ENCODE measurements at places on chromosomes 12 and 14.

GRCh38 chr14:85487215-85487614 is 42.7 kb upstream of the FLRT2 start:
- DNase-seq, result no peak

DNA sequence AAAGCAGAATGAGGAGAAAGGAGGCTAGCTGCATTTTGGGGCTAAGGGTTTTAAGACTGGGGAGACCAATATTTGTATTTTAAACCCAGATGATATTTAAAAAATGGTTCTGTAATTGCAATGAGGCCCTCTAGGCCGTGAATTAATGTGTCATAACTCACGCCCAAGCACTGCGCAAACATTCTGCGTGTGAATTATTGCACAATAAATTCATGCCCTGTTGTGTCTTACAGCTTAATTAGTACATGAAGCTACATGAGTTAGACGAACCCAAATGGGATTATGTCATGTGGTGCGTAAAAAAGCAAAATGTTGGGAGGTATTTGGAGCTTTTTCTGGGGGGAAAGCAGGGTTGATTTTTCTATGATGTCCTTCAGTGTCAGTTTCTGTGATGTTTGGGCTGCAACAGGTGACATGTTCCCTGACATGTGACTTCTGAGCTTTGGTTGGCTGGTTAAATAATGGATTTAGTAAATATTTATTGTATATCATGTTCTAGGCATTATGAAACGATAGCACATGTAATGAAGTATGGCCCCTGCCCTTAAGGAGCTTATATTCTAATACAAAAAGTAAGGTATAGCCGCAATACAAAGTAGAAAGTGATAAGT is 30.4 kb upstream of the CISTR start:
- DNase-seq, result no peak

DNA sequence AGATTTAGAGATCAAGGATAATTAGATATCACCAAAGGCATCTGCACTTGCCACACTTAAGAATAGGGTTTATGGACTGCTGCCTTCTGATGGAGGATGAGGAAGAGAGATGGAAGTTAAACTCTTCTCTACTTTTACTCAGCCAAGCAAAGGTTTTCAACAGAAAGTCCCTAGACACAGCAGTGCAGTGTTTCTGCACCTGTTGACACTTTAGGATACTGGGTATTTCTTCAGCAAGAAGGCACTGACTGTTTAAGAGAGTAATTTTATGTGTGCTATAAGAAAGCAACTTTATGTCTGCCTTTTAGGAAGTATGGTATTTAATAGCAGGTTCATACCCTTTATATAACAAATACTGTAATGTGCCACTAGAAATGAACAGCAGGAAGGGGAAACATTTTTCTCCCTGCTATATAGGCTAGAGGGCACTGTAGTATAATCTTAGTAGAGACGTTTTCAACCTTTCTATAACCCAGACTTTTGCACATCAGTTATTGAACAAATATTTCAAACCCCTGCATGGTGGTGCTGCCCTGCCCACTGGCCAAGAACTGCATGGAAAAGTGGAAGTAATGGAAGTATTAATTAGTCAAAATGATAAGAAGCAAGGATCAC is 225.0 kb upstream of the GRIP1 start:
- DNase-seq, result no peak

- DNase-seq, result no peak
These were observed 342.6 kb upstream of the NAV3 start for GRCh38 chr12:77488041-77488620.

DNA sequence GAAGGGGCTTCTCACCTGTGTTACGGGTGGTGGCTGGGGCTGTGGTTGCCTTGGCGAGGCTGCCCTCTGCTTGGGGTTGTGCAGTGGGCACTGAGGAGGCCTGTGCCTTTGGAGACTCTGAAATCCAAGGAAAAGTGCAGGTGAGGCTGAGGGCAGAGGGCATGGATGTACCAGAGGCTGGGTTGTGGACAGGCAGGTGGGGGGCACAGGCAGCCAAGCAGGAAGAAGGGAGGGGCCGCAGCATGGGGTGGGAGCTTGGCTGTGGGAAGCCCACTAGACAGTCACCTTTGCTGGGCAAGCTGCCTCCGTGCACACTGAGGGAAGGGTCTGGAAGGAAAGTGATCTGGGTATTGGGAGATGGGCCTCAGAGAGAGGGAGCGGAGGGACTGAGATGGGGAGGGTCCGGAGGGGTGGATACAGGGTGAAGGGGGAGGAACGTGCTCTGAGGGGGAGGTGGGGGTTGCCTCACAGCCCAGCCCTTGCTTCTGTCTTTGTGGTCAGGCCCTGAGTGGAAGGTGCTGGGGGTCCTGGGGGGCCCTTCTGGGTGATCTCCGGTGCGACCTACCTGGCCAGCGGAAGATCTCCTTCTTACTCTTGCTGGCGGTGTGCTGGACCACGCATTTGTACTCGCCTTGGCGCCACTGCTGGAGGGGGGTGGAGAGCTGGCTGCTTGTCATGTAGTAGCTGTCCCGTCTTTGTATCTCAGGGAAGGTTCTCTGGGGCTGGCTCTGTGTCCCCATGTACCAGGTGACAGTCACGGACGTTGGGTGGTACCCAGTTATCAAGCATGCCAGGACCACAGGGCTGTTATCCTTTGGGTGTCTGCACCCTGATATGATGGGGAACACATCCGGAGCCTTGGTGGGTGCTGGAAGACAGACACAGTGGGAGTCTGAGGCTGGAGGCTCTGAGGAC is 318.7 kb downstream of the TMEM121 start:
- no peak for DNase-seq

DNA sequence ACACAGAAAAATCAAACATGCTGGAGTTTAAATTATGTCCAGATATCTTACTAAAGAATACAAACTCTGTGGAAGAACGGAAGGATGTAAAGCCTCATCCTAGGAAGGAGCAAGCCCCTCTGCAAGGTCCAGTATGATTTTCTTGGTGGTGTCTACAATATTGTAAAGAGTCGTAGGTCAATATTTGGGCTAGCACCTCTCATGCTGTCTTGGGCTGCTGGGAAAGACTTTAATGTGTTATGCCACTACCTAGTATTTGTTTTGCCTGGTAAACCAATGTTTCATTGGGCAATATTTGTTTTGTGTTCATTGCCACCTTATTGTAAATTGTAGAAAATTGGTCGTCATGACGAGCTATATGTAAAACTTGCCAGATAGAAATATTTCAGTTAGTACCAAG is 26.6 kb downstream of the RESF1 start:
- no peak for DNase-seq

- DNase-seq, result no peak
These were observed 38.2 kb downstream of the EVL start for GRCh38 chr14:100103250-100104005.

- no peak for DNase-seq
These were observed 23.8 kb downstream of the SLC16A7 start for GRCh38 chr12:59619461-59620240.

GRCh38 chr12:22672951-22673350 is 48.0 kb downstream of the ETNK1 start:
- DNase-seq, result no peak

GRCh38 chr12:90951432-90952105 is 3.4 kb downstream of the CCER1 start:
- DNase-seq, result no peak

GRCh38 chr12:5466521-5466960 is 34.6 kb downstream of the NTF3 start:
- DNase-seq, result no peak

- no peak for DNase-seq
These were observed 20.3 kb downstream of the PDE6H start for GRCh38 chr12:14993117-14993516.

GRCh38 chr12:11661491-11662089 is 12.1 kb downstream of the ETV6 start:
- DNase-seq, result no peak

- no peak for DNase-seq
These were observed 505.1 kb upstream of the TMEM132C start for GRCh38 chr12:127761880-127762279.

GRCh38 chr12:88235183-88235833 is 93.2 kb downstream of the TMTC3 start:
- DNase-seq, result no peak

DNA sequence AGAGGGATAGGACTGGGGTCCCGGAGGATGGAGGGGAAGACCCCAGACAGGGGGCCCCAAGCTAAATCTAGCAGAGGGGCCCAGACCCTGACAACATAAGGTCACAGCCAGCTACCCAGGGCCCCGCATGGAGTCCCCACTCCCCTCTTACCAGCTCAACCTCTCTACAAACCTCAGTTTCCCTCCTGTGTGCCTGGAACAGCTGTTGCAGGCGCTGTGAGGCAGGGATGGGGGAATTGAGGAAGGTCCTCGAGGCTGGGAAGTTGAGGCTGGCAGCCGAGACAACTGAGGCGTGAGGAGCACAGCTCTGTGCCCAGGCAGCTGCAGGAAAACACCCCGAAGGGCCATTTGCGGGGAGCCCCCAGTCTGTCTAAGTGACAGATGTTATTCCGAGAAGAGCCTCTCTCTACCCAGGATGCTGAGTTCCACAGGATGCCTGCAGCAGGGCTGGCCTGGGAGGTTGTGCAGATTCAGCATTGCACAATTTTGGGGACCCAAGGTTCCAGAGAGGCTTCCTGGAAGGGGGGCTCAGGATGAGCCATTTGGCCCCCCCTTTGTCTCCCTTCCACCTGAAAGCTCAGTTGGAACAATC is 42.7 kb upstream of the NCOR2 start:
- no peak for DNase-seq

- DNase-seq, result no peak
These were observed 214.9 kb downstream of the KTN1 start for GRCh38 chr14:55794655-55795595.

- DNase-seq, result no peak
These were observed 286.5 kb upstream of the TMPO start for GRCh38 chr12:98228683-98229539.

GRCh38 chr12:14394317-14395073 is 29.0 kb downstream of the ATF7IP start:
- DNase-seq, result no peak

DNA sequence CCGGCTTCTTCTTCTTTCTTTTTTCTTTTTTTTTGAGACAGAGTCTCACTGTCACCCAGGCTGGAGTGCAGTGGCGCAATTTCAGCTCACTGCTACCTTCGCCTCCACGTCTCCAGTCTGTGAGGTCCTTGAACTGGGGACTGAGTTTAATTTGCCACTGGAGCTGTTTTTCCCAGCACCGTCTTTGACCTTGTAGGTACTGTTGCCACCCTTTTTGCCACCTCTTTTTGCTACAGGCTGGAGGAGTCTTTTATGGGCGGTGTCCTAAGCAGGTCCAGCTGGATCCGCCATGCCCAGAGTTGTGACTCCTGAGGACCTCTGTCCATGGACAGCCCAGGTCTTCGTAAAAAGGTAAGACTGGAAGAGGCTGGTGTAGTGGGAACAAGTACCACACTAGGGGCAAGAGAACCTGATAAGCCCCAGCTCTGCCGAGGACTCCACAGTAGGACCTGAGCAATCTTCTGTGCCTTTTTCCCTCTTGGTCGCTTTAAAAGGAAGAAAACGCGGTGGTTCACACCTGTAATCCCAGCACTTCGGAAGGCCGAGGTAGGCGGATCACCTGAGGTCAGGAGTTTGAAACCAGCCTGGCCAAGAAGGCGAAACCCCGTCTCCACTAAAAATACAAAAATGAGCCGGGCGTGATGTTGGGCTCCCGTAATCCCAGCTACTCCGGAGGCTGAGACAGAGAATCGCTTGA is 946 bp downstream of the RNU4-2 start:
- no peak for DNase-seq

DNA sequence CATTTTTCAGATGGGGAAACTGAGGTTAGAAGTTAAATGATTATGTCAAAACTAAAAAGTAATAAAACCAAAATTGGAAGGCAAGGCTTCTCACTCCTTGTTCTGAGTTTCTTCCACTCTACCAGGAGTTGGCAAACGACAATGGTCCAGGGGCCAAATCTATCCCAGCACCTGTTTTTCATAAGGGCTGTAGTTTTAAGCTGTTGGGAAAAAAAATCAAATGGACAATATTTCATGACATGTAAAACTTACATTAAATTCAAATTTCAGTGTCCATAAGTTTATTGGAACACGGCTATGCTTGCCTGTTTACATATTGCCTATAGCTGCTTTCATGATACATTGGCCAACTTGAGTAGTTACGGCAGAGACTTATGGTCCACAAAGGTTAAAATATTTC is 56.7 kb upstream of the TMCC3 start:
- DNase-seq, result no peak

GRCh38 chr12:94151582-94151981 is 3.2 kb downstream of the PLXNC1 start:
- no peak for DNase-seq

- no peak for DNase-seq
These were observed 16.2 kb upstream of the PCNX1 start for GRCh38 chr14:70890826-70891659.

DNA sequence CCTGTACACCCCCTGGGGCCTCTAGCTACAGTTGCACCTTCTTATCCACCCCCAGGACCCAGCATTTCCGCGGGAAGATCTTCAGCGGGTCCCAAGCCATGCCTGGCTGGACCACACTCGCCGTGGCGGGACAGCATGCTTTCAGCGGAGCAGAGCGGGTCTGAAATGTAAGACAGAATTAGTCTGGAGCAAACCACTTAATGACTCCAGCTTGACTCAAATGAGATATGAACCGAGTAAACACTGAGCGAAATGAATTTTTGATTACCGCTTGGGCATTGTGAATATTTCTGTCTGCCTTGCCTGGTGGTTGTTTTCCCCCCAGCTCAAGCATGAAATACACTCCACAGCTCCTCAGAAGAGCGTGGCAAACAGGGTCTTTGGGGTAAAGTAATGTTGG is 60.8 kb downstream of the SLC24A4 start:
- no peak for DNase-seq

DNA sequence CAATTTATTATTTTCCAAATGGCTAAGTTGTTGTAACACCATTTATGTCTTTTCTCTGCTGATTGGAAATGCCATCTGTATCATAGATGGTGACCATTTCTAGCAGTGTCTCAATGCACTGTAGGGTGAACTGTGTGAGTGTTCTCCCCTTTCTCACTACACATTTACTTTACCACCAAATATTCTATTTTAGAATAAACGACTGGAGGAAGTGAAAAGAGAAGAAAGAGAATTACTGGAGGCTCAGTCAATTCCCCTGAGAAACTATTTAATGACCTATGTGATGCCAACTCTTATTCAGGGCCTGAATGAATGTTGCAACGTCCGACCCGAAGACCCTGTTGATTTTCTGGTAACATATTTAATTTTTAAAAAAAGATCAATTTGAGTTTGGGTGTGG is 15.5 kb upstream of the PAPOLA start:
- DNase-seq, result no peak

DNA sequence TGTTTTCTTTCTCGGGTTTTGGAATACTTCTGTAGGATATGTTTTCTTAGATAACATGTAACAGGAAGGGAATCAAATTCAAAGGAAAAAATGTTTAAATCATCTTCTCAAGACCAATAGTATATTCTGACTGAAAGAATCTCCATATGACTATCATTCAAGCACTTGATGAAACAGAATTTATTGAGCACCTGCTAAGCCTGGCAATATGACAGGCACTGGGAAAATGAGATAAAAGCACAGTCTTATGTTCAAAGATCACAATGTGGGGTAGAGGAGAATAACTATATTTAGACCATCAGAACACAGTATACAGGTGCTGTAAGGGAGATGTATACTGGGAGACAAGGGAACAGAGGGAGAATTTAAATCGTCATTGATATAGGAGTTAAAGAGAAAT is 19.1 kb upstream of the TMEM30B start:
- no peak for DNase-seq

- DNase-seq, result no peak
These were observed 11.4 kb downstream of the PYGL start for GRCh38 chr14:50932592-50933495.
